CD4-positive, alpha-beta T cell treated with Interleukin-15 for 1 hour (primary cell): ENCODE measurements at places on chromosomes 3 and 15.

GRCh38 chr15:67165254-67166253 lies 88.9 kb downstream of the AAGAB start:
- DNase-seq: no peak

DNA sequence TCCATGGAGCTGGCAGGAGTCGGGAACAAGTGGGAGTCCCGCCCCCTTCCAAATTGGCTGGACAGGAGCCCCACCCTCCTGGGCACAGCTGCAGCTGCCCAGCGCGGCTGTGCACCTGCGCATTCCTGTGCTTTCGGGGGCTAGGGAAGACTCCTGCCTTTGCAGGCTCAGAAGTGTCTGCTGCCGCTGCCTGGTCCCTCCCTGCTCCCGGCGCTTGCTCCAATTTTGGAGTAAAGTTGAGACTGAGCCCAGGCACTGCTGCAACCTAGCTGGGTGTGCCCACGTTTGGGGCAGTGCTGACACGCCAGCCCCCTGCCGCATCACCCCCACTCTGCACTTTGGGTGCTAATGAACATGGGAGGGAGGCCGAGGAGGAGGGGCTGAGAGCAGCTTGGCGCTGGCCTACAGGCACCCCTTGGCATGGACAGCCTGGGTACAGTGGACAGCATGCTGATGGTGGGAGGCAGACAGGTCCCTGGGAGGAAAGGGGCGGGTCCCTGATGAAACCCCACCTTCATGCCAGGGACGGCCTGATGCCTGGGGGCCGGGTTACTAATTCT lies 399.2 kb upstream of the CNTN4 start:
- DNase-seq: no peak

GRCh38 chr15:77807611-77808010 lies 174.9 kb upstream of the LINGO1 start:
- no peak for DNase-seq

DNA sequence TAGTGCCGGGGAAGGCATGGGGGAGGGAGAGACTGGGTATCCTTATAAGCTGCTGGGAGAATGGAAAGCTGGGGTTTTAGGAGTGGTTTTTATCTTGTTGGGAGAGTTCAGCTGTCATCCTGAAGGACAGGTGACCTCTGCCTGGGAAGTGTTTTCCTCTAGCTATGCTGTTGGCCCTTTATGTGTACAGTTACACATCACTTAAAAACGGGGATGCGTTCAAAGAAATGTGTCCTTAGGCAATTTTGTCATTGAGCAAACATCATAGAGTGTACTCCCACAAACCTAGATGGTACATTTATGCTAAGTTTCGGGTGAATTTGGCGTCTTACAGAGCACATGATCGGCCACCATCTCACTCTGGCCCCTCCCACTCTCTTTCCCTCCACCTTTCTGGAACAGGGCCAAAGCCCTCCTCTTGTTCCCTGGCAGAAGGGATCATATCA lies 164.3 kb upstream of the NUDT16 start:
- DNase-seq: no peak

DNA sequence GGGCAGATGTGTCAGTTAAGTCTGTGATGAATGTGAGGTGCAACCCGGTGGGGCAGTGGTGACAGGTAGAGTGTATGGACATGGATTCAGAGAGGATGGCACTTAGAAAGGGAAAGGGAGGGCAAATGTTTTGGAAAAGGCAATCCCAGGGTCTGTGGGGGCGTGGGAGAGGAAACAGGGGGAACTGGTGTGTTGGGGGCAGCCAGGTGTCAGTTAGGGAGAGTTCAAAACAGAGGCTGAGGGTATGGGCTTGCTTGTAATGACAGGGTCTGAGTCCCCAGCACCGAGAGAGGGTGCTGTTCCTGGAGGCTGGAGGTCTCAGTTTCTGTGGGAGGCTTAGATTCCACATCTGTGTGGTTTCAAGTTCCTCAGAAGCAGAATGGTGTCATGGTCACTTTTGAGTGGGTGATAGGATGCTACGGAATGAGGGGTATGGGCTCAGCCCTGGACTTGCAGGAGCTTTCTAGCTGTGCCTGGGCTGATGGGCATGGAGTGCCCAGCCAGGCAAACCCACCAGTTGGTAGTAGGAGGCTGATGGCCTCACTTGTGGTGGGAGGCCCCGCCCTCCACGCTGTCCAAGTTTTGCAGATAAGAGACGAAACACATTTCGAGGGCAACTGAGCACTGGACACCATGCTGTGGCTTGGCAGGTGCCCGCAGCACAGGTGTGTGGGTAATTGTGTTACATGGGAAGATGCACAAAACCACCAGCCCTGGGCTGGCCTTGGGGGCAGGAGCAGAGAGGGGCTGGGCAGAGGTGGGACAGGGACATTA lies 209.4 kb downstream of the RPLP1 start:
- no peak for DNase-seq

- DNase-seq: no peak
Measured at GRCh38 chr3:77040216-77040615, 317 bp downstream of the ROBO2 start.

DNA sequence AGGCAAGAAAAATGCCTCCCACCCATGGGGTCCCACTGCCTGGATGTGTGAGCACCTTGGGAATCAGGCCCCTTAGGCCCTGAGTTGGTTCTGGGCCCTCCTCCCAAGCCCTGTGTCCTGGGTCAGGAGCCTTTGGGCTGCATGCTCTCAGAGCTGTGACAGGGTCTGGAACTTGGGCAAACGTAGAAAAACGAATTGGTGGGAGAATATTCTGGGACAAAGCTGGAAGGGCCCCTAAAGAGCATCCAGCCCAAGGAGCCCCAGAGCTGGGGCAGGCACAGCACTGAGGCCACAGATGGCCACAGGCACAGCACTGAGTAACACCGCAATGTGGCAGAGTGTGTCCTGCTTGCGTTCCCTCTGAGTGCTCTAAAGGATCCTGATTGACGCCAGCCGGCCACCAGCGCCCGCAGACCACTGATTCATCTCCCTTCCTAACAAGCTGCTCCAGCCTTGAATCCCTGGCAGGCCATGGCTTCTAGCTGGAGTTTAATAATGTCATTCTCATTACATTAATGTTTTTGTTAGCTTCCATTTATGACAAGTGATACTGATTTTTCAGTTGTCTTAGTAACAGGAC lies 18.6 kb upstream of the SEC13 start:
- DNase-seq: no peak

DNA sequence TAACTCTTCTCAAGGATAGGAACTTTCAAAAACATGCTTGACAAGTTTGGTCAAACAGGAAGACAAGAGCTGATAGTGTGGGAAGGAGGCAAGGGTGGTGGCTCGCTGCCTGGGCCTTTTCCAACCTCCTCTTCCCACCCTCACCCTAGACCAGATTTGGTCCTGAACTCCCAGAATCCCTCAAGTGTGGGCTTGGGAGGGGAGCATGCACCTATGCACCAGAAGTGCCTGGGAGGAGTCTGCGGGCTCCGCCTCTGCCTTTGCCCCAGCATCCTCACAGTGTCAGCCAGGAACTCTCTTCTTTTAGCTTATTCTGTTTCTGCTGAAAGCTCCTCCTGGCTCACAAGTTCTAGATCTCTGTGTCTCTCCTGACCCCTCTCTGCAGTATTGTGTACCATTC lies 126.2 kb upstream of the MRPS22 start:
- no peak for DNase-seq

DNA sequence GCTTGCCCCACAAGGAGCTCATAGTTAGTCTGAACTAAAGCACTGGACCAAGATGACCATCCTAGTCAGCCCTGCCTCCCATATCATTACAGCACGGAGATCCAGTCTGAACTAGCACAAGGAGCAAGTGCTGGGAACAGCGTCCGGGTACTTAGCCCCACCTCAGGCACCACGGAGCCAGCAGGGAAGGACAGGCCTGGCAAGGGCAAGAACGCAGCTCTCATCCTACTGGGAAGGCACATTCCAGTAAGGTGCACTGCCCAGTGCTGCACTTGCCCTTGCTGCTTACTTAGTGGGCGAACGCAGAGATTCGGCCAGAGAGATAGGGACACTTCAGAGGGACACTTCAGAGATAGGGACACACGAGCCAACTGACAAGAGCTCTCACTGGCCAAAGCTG lies 27.6 kb downstream of the SEC61A1 start:
- DNase-seq: no peak

DNA sequence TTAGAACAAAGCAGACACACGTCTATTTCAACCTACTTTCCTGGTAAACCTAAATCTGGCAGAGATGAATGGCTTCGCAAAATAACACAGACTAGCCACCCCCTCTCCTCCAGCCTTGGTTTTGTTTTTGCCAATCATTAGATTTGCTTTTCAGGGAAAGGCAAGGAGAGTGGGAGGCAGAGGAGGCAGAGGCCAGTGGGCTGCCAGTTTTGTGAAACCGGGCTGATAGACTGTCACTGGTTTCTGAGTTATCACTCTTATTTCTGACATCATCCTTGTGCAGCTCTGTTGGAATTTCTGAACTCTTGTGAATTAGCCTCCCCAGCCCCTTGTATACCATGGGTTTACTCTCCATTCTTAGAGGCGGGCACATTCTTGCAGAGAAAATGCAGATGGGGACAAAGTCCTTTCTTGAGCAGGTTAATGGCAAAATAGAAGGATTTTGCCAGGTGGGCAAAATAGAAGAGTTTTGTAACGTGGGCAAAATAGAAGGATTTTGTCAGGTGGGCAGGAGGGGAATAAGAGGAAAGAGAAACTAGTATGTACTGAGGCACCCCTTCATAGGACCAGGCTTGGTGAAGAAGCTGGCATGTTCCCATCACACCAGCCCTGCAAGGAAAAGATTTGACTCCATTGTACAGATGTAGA lies 3.2 kb upstream of the FEM1B start:
- DNase-seq: no peak

DNA sequence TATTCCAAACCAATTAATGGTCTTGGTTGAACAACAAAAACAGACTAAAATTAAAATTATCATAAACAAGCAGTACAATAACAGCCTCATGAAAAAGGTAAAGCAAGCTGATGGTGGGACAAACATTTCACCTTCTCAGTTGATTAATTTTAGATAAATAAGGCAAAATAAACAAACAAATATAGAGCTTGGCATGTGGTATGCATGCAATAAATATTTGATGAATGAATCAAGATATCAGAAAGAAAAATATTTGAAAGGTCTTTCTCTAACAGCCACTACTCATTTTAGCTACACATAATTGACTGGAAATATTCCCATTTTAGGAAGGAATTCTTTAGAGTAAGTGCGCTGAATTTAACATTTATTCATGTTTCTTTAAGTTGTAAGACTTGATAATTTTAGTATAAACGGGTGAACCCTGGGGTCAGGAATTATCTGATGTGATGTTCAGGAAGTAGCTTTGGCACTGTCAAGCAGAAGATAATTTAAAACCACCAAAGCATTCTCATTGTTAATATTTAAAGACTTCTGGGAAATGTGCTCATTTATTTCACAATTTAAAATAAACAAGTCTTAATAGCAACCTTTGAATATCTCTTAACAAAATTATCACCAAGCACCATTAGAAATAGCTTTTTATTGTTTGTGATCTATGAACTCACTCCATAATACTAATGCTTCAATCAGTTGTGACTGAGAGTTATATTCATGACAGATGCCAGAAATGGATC lies 372.3 kb upstream of the TGFBR2 start:
- no peak for DNase-seq

DNA sequence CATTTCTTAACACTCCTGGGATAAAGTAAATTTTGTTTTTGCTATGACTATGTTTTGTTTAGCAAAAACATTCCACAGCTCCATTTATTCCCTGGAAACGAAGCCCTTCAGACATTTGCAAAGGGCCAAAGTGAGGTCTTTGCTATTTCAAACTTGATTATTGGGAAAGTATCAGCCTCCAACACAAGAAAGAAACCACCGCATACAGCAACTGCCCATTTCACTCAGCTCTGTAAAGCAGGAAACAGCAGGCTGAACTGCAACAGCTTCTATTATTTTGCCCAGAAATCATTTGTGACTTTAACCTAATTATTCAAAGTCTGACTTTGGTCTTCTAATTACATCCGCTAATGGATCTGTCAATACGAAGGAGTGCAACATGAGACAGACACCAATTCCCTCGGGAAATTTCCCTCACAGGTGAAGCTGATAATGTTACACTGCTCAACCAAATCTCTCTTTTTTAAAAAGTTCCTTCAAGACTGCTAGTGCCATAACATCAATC lies 72.1 kb downstream of the RFTN1 start:
- no peak for DNase-seq

- DNase-seq: no peak
Measured at GRCh38 chr3:62874711-62875557, at the start of gene CADPS. CADPS (minus strand) TSS chr3:62875416; CDS start chr3:62875029, 387 bp downstream.

- no peak for DNase-seq
Measured at GRCh38 chr15:58314593-58315216, 117.1 kb upstream of the LIPC start.
